ENCODE measurements at places on chromosomes 4 and X. TPM values are rescaled to one million over a fixed set of nuclear protein-coding genes. Genes with fewer than 3 reads are reported as not detected.

DNA sequence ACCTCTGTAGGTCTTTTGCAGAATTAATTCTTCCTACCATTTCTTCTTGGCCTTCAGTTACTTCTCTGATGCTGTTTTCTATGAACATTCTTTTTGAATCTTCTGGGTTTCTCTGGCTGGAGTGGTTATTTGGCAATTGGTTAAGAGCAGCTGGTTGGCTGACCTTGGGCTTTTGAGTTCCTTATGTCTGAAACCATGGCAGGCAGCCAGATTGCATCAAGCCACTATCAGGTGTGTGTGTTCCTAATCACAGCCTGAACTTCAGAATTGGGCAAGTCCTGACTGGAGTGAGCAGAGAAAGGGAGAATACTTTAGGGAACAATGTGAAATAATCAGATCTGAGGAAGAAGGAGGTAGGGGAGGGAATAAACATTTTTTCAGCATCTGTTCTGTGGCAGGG lies 90.2 kb downstream of the ARHGAP10 start:
- no peaks in the 10 kb centered on the region for H3K4me1 ChIP-seq
- H3K4me3 ChIP-seq = no peak overlapping the region
- H3K36me3 ChIP-seq = no peaks in the 10 kb centered on the region
- no peaks in the 10 kb centered on the region for H3K27me3 ChIP-seq

Gene KLF3
- total RNA-seq = 15.5 TPM

Gene SYTL5
- total RNA-seq = 0.39 TPM

GRCh38 chrX:50814701-50815100 lies 707 bp upstream of the SHROOM4 start:
- H3K4me1 ChIP-seq = peaks cover 24% of the 10 kb centered on the region
- peaks cover 6% of the 10 kb centered on the region for H3K27me3 ChIP-seq
- peak overlapping the region; percentile 81 for H3K4me3 ChIP-seq
- no peaks in the 10 kb centered on the region for H3K36me3 ChIP-seq

Gene AMER1
- total RNA-seq = 9.9 TPM

Gene PF4V1
- total RNA-seq = not detected

Data from WTC11 (cell line).